Mesenchymal stem cell (in vitro differentiated cells and primary cell): ENCODE measurements at places on chromosomes 5 and 9.

GRCh38 chr9:131927091-131927490 is 152.6 kb downstream of the MED27 start:
- no peak for DNase-seq

DNA sequence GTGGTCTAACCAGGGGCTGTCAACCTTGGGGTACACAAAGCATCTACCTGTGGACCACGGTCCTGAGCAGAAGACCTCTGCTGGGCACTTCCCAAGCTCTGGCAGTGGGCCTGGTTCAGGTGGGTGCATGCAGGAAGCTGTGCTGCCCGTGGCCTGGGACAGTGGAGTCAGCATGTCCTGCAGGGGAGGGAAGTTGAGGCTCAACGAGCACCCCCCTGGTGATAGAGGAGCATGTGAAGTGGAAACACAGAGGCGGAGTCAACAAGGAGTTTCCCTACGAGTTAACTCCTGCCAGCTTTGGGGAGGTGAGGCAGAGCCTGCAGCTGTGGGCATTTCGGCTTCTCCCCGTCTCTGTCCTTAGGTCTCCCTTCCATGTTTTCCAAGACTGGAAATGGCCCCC is 67.5 kb upstream of the IRX2 start:
- no peak for DNase-seq

DNA sequence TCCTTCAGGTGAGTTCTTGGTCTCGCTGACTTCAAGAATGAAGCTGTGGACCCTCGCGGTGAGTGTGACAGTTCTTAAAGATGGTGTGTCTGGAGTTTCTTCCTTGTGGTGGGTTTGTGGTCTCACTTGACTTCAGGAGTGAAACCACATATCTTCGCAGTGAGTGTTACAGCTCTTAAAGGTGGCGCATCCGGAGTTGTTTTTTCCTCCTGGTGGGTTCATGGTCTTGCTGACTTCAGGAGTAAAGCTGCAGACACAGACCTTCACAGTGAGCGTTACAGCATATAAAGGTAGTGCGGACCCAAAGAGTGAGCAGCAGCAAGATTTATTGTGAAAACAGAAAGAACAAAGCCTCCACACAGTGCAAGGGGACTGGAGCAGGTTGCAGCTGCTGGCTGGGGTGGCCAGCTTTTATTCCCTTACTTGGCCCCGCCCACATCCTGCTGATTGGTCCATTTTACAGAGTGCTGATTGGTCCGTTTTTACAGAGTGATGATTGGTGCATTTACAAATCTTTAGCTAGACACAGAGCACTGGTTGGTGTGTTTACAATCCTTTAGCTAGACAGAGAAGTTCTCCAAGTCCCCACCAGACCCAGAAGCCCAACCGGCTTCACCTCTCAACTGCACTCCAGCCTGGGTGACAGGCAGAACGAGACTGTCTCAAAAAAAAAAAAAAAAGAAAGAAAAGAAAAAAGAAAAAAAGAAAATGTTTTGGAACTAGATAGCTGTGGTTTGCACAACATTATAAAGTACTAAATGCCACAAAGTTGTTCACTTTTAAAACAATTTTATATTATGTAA is 9.1 kb upstream of the ERMP1 start:
- no peak for DNase-seq

GRCh38 chr9:106896695-106897094 is 33.7 kb downstream of the ZNF462 start:
- DNase-seq = no peak

DNA sequence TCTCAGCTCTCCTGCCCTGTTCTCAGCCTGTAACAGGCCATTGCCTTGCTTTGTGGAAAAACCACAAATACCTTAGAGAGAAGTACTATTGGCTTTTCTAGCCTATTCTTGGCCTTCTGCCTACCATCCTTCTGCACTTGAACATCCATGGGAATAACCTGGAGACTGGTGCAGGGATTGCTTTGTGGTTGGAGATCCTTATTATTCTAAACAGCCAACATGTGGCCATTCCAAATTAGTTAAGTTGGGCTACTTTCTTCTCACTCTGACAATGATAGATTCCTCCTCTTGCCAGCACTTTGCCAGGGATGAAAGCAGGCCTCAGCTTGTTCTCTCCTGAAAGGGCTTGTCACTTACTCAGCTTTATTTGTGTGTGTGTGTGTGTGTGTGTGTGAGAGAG is 240.4 kb downstream of the GLIS3 start:
- no peak for DNase-seq

- no peak for DNase-seq
Observed at GRCh38 chr5:160744268-160745101, 107.5 kb downstream of the ATP10B start.

GRCh38 chr5:137360607-137361006 is 138.5 kb downstream of the SPOCK1 start:
- no peak for DNase-seq

- no peak for DNase-seq
Observed at GRCh38 chr9:76756941-76757673, 7.1 kb upstream of the PCA3 start.

DNA sequence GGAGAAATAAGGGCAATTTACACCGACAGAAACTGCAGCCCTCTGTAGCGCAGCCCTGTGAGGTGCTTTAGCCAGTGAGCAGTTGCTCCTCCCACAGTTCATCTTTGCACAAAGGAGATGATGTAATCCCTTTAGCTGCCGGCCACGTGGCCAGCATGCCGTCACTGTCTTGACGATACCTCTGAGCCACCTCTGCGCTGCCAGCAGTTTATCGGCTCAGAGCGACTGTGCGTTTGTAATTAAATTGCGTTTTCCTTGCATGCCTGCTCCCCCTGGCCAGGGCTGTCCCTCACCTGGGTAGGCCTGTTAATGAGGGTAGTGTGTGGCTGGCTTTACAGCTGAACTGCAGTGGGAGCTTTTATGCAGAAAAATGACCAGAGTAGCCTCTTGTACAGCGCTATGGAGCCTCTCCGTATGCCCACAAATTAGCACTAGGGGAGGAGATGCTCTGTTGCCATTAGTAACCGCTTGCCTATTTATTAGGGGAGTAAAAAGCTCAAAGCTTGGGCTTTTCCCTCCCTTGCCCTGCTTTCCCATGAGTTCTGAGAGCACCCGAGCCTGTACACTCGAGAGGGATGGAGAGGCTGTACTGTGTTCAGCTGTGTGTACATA is 107.0 kb downstream of the TRIO start:
- DNase-seq = peak; percentile 52

DNA sequence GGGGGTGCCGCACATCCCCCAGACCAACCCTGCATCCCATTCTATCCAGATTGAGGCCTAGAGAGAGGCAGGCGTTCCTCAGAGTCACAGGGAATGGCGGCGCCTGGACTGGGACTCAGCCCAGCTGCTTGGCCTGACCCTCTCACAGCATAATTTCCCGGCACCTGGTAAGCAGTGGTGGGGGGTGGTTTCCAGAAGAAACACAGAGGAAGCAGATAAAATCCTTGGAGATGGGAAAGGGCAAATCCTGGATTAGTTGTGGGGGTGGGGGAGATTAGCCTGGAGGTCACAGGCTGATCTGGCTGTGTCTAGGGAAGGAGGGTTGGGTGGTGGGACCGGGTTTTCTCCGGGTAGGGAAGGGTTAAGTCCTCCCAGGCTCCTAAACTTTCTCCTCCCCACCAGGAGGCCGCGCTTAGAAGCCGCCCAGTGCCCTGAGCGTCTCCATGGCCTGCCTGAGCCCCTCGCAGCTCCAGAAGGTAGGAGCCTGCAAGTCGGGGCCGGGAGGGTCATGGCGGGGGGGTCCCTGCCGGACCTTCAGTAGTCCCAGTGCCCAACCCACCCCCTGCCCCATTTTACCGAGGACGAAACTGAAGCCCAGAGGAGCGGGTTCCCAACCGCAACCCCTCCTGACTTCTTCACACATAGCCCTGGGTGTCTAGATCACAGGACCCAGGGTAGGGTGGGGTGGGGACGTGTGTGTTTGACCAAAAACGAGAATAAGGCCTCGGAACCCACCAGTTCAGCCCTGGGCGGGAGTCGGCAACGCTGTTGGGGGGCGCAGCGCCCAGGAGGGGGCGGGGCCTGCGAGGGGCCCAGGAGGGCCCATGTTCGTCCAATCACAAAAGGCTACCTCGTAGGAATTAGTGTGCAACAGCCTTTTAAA is 1.3 kb downstream of the PHYHD1 start:
- DNase-seq = peak; percentile 78

DNA sequence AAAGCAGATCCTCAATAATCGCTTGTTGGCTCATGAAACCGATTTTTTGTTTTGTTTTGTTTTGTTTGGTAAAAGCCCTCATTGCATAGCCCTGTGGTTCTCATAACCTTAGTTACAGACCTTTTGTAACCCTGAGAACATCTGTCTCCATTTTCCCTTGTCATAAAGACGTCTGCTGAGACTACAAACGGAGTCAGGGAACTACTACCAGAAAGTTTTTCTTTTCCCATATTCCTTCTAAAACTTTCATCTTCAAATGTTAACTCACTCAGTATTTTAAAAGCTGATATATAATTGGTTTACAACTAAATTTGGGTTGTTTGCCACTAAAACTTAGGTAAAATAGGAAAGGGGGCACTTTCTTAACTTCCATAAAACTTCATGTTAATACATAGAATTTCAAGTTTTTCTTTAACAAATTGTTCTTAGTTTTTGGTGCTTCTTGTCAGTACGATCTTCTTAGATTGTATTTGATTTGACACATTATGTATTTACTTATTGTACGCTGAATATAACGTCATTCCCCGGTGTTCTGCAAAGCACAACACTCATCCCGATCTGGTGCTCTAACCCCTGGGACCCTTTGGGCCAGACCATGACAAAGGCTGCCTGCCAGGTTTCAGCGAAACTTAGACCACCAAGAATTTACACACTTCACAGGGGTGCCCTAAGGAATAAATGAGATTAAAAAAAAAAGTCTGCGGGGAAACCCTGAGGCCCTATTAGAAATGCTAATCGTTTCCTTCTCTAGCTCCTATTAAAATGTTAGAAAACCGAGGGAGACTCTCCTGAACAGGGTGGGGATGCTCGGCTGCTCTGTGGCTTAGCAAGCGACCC is 1.1 kb upstream of the ANP32B start:
- peak; percentile 20 for DNase-seq

DNA sequence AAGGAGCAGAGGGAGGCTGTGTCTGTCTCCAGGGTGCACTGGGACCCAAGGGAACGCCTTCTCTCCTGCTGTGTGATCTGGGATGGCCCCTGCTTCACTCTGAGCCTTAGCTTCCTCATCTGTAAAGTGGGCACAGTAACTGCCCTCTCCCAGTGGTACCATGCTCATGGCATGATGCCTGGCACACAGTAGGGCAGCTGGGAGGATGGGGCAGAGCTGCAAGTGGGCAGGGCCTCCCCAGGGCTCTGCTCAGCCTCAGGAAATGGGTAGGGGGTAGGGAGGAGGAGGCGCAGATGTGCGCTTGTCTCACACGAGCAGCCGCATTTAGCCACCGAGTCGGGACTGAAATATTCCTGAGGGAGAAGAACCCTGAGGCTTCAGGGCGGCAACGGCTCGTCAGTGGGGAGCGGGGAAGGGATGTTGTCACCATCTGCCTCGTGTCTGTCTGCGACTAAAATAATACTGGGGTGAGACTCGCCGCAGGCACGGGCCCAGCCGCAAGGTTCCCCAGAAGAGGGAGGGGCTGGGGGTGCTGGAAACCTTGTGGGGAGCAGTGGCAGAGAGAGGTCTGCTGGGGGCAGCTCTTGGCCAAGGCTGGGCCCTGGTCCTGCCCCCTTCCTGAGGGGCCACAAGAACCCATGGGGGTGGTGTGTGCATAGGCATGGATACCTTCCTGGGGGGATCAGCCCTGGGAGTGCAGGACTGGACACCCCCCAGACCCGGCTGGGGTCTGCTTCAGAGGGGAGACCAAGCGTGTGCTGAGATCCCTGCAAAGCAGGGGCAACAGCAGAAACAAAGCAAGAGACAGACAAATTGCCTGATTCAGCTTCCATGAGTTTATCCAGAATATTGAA is 55.2 kb upstream of the PSD2 start:
- no peak for DNase-seq

- DNase-seq = no peak
Observed at GRCh38 chr5:7867260-7867659, 1.6 kb downstream of the FASTKD3 start.

GRCh38 chr5:137335493-137335892 is 163.6 kb downstream of the SPOCK1 start:
- DNase-seq = no peak

- DNase-seq = no peak
Observed at GRCh38 chr5:90855296-90856010, 296.9 kb downstream of the ADGRV1 start.

GRCh38 chr5:73380041-73380440 is 68.5 kb downstream of the FOXD1 start:
- no peak for DNase-seq

DNA sequence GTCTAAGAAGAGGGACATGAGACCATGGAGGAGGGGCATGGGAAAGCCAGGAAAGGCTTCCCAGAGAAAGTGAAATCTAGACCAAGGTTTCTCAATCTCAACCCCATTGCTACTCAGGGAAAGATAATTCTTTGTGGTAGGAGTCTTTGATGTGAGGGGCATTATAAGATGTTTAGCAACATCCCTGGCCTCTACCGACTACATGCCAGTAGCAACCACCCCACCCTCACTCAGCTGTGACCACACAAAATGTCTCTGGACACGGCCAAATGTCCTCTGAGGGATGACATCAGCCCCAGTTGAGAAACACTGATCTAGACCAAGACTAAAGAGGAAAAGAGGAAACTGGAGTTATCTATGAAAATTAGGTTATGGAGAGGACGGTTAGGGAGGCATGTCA is 298.5 kb upstream of the KIF2A start:
- no peak for DNase-seq

DNA sequence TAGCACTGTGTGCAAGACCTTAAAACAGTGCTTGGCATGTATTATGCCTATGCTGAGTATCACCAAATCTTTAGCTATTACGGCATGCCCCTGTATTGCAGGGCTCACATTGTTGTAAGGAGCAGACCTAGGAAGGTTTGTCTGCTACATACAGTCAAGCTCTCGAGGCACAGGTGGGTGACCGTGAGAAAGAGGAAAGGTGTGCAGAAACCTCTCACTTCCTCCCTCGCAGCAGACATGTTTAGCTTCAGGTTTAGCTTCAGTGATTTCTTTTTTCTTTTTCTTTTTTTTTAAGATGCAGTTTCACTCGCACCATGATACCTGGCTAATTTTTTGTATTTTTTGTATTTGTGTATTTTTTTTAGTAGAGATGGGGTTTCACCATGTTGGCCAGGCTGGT is 275.8 kb upstream of the RIOK2 start:
- DNase-seq = no peak

- DNase-seq = no peak
Observed at GRCh38 chr5:132235340-132235739, 7.7 kb upstream of the P4HA2 start.

DNA sequence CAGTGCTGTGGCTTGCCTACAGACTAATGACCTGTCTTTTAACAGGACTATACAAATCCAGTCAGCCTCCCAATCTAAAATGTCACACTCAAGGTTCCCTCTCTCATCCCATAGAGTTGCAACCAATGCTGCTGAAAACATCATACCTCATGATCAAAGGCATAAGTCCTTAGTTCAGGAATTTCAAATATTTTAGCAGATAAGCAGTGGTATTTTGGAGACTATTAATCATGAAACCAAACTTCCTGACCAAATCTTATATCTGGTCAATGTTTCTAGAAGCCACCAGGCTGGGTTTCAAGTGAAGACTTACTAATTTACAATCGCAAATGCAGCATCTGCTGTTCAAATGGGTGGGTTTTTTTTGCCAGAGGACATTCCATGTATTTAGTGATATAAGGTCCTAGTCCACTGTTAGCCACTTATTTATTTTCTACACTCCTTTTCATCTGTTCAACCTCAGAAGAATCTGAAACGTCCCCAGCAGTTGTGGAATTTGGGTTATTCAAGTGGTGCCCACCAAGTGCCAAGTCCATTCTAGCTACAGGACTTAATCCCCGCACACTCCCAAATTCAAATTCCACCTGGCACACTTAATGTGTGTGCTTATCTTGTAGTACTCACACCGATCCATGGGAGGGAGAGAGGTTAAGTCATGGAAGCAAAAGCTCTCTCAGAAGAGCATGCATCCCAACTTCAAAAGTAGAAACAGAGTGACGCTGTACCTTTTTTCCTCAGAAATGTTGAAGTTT is 5.8 kb downstream of the TAS2R1 start:
- DNase-seq = peak; percentile 10
